Esophagus squamous epithelium (tissue), 5 donors: ENCODE measurements at places on chromosomes 7 and 10.

DNA sequence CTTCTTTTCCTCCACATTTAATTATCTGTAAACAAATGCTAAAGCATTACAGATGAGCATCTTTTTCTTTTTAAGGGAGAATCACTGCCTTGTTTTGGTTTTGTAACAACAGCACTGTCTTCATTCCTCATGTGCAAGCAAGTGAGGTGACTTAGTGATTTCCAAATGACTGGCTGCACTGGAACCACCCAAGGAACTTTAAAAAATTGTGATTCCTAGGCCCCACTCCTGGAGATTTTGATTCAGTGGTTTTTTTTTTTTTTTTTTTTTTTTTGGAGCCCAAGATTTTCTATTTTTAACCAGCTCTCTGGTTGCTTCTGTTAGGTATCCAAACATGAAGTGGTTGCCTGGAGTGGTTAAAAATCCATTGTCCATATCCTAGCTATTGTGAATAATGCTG lies 176.2 kb downstream of the LRMDA start:
- H3K4me3 ChIP-seq = no peak overlapping the region
- no peak for DNase-seq
- H3K4me1 ChIP-seq = no peaks in the 10 kb centered on the region
- no peak overlapping the region for H3K27ac ChIP-seq

DNA sequence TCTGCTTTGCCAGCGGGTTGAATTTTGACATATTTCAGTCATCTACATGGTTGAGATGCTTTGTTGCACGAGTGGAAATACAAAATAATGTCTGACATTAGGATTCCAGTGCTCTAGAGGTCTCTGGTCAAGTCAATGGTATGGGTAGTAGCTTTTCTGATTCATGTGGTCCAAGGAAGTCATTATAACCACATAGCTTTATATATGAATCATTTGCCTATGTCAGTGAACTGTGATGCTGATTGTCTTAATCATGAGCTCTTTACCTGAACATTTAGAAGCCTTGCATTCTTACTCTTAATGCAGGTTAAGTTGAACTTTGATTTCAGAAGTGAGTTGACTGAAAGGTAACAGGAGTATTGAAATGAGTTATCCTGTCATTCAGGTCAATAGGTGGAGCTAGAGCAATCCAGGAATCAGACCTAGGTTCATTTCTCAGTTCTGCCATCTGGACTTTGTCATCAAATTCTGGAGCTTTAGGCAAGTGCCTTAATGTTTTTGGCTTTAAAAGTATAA lies 3.3 kb downstream of the MAPK8 start:
- H3K27ac ChIP-seq = no peak overlapping the region
- H3K27me3 ChIP-seq = no peaks in the 10 kb centered on the region
- H3K4me3 ChIP-seq = no peak overlapping the region
- H3K36me3 ChIP-seq = no peaks in the 10 kb centered on the region
- DNase-seq = no peak

- no peaks in the 10 kb centered on the region for H3K36me3 ChIP-seq
- no peak for DNase-seq
- no peak overlapping the region for H3K4me3 ChIP-seq
- peak overlapping the region; percentile 90 for H3K27ac ChIP-seq
- H3K4me1 ChIP-seq = peaks cover 96% of the 10 kb centered on the region
Observed at GRCh38 chr10:125060482-125060825, 99.9 kb downstream of the CTBP2 start.

DNA sequence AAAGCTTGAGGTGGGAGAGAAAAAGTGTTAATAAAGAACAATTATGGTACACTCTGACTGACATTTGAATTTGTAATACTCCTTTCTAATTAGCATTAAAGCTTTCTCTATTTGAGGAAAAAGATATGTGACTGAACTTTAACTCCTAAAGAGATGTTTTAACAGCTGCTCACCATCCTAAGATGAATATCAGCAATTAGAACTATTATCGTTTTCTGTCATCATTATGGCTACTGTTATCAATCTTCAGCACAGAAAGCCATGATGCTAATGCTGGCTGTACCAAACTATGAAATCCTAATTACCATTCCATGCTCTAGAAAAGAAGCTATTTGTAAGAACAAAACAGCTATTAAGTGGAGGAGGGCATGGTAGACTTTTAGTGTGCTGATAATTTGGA lies 228.8 kb upstream of the CSTF2T start:
- no peaks in the 10 kb centered on the region for H3K27me3 ChIP-seq
- no peaks in the 10 kb centered on the region for H3K36me3 ChIP-seq
- no peaks in the 10 kb centered on the region for H3K4me1 ChIP-seq

- H3K4me1 ChIP-seq = peaks cover 5% of the 10 kb centered on the region
- H3K27me3 ChIP-seq = no peaks in the 10 kb centered on the region
- no peak for DNase-seq
- H3K4me3 ChIP-seq = no peak overlapping the region
Observed at GRCh38 chr7:134024739-134025138, 102.4 kb upstream of the LRGUK start.

- H3K36me3 ChIP-seq = peaks cover 26% of the 10 kb centered on the region
- DNase-seq = no peak
- no peaks in the 10 kb centered on the region for H3K27me3 ChIP-seq
- no peak overlapping the region for H3K27ac ChIP-seq
- no peak overlapping the region for H3K4me3 ChIP-seq
Observed at GRCh38 chr7:45070254-45070642, 18.5 kb downstream of the NACAD start.

- H3K4me3 ChIP-seq = no peak overlapping the region
- H3K36me3 ChIP-seq = no peaks in the 10 kb centered on the region
- peaks cover 3% of the 10 kb centered on the region for H3K4me1 ChIP-seq
- DNase-seq = no peak
- no peaks in the 10 kb centered on the region for H3K27me3 ChIP-seq
Observed at GRCh38 chr10:43124574-43125273, 13.5 kb upstream of the CSGALNACT2 start.

GRCh38 chr7:112266595-112267270 lies 60.2 kb downstream of the ZNF277 start:
- no peak overlapping the region for H3K27ac ChIP-seq
- no peak for DNase-seq
- H3K27me3 ChIP-seq = no peaks in the 10 kb centered on the region
- no peak overlapping the region for H3K4me3 ChIP-seq
- no peaks in the 10 kb centered on the region for H3K36me3 ChIP-seq
- H3K4me1 ChIP-seq = no peaks in the 10 kb centered on the region

DNA sequence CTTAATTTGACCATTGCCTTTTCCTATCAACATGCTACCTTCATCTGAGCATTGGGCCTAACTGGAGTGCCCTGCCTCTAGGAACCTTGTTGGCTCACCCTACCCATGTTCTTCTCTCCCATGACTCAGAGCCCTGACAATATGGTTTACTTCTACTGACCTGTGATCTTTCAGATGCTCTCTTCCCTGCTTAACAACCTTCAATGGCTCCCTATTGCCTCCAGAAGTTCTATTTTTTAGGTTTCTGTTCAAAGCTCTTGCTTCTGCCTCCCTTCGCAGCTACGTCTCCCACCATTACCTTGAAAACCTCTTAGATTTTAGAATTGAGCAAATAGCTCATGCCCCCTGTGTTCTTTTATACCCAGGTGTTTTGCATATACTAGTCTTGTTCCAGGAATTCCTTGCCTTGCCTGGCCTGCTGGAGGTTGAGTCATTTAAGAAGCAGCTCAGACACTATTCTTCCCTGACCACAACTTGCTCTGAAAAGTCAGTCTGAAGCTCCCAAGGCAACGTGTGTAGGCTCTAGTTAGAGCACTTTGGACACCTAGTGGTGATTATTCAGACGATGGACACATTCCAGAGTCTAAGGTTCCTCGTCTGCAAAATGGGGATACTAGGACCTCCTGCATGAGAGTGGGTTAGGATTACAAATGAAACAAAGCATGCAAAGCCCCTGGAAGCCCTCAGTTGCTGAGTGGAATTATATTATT lies 64.4 kb upstream of the EMX2 start:
- DNase-seq = no peak
- no peak overlapping the region for H3K27ac ChIP-seq
- no peaks in the 10 kb centered on the region for H3K36me3 ChIP-seq
- H3K4me3 ChIP-seq = no peak overlapping the region
- no peaks in the 10 kb centered on the region for H3K4me1 ChIP-seq

- H3K36me3 ChIP-seq = no peaks in the 10 kb centered on the region
- no peak overlapping the region for H3K4me3 ChIP-seq
- no peak for DNase-seq
- H3K27ac ChIP-seq = peak overlapping the region; percentile 48
- no peaks in the 10 kb centered on the region for H3K27me3 ChIP-seq
Observed at GRCh38 chr10:88853155-88853881, 1.7 kb upstream of the ANKRD22 start.

DNA sequence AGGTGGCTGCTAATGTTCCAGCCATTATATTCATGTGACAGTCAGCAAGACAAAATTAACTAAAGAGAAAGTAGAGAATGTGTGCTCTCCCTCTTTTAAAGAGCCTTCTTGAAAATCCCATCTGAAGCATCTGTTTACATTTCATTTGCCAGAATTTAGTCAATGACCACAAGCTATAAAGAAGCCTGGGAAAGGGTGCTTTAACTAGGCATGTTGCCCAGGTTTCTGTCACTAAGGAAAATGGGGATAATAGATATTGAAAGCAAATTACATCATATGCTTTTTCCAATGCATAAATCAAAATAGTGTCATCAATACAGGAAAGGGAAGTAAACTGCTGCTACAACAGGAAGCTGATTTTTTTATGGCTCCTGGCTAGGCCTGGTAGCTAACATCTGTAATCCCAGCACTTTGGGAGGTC lies 67.7 kb downstream of the ELAPOR2 start:
- no peak overlapping the region for H3K27ac ChIP-seq
- no peaks in the 10 kb centered on the region for H3K4me1 ChIP-seq

DNA sequence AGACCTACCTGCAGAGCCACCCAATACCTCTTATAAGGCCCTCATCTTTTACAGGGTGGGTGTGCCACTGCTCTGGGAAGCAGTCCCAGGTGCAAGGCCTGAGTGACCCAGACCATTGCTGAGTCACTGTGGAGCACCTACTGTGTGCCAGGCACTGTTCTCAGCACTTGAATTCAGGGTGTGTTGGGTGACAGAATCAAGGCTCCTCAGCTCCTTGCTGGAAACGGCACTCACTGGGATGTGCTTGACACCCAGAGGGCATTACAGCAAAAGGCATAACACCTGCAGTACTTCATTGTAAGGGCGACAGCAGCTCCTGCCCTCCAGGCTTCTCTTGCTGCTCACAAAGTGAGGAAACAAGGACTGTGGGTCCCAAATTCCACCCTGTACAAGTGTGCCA lies 7.1 kb downstream of the CAMK2B start:
- no peak overlapping the region for H3K27ac ChIP-seq
- no peak for DNase-seq
- no peaks in the 10 kb centered on the region for H3K4me1 ChIP-seq

GRCh38 chr10:4061441-4061951 lies 276.5 kb upstream of the KLF6 start:
- no peaks in the 10 kb centered on the region for H3K36me3 ChIP-seq
- DNase-seq = no peak
- no peak overlapping the region for H3K4me3 ChIP-seq
- peak overlapping the region; percentile 5 for H3K27ac ChIP-seq
- H3K27me3 ChIP-seq = no peaks in the 10 kb centered on the region
- H3K4me1 ChIP-seq = peaks cover 12% of the 10 kb centered on the region

DNA sequence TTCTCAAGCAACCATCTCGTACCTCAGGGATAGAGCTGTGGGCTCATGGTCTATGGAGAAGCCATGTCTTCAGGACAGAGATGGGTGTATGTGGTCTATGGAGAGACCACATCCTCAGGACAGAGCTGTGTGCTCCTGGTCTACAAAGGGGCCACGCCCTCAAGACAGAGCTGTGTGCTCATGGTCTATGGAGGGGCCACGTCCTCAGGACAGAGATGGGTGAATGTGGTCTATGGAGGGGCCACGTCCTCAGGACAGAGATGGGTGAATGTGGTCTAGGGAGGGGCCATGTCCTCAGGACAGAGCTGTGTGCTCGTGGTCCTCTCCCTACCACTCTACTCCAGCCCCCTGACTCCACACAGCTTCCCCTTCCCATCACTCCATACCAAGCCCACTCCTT lies 117.8 kb downstream of the WDR37 start:
- no peak overlapping the region for H3K4me3 ChIP-seq
- H3K36me3 ChIP-seq = no peaks in the 10 kb centered on the region
- no peaks in the 10 kb centered on the region for H3K4me1 ChIP-seq
- H3K27me3 ChIP-seq = no peaks in the 10 kb centered on the region
- no peak for DNase-seq

DNA sequence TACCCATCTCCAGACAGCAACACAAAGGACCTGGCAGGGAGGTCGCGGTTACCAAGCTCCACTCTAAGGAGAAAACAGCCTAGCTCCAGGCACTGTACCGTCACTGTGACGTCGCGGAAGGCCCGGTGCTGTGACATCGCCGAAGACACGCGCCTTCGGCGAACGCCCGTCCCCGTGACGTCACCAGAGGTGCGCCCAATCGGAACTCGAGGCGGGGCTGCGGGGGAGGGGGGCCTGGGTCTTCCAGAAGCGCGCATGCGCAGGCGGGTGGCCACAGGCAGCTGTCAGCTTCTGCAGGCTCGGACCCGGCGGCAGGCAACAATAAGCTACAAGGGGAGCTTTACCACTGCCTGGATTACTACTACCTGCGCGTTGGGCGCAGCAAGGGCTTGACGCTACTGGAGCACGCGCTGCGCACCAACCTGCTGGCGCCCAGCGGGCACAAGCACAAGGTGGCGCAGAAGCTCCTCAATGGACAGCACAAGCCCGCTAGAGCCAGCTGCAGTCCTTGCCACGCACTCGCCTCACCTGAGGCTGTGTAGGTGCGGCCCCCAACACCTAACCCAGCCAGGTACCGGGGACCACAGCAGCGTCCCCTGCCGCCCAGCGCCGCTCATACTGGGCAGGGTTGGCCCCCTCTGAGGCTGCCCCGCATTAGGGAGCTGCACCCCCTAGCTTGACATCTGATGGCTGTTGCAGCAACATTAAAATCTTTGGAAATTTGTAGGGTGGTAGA lies 208.4 kb downstream of the TPST1 start:
- peak overlapping the region; percentile 57 for H3K4me3 ChIP-seq
- peak overlapping the region; percentile 50 for H3K27ac ChIP-seq
- peaks cover 16% of the 10 kb centered on the region for H3K4me1 ChIP-seq
- H3K36me3 ChIP-seq = no peaks in the 10 kb centered on the region

DNA sequence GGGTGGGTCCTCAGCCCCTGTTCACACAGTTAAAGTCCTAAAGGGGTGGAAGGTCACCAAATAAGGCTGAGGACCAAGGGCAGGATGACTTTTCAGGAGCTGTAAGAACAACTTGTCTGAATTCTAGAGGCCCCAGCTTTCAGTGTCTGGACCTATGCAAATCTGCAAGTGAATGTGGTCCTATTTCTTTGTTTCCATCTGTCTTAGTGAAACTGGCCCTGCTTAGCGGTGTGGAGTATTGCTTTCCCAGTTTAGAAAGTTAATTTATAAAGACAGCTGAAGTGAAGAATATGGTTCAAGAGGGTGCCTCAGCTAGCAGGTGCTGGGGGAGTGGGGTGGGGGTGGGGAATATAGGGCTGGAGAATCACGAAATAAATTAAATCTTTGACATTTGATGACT lies 40.1 kb downstream of the HHEX start:
- DNase-seq = no peak
- no peak overlapping the region for H3K27ac ChIP-seq
- no peak overlapping the region for H3K4me3 ChIP-seq
- no peaks in the 10 kb centered on the region for H3K27me3 ChIP-seq

GRCh38 chr7:132061937-132062336 lies 505.5 kb upstream of the PODXL start:
- H3K27me3 ChIP-seq = no peaks in the 10 kb centered on the region
- no peak for DNase-seq
- no peaks in the 10 kb centered on the region for H3K36me3 ChIP-seq
- H3K4me1 ChIP-seq = peaks cover 10% of the 10 kb centered on the region
- no peak overlapping the region for H3K27ac ChIP-seq
